Cardiac septum (tissue), 1 donor: ENCODE measurements at places on chromosomes 7 and 10. TPM values are rescaled to one million over a fixed set of nuclear protein-coding genes. Genes with fewer than 3 reads are reported as not detected.

Gene ATOH7
- total RNA-seq: not detected

Gene GRM8
- 0.30 TPM for total RNA-seq

- no peak for DNase-seq
These were observed 29.5 kb downstream of the PLEKHA8 start for GRCh38 chr7:30057741-30058140.

DNA sequence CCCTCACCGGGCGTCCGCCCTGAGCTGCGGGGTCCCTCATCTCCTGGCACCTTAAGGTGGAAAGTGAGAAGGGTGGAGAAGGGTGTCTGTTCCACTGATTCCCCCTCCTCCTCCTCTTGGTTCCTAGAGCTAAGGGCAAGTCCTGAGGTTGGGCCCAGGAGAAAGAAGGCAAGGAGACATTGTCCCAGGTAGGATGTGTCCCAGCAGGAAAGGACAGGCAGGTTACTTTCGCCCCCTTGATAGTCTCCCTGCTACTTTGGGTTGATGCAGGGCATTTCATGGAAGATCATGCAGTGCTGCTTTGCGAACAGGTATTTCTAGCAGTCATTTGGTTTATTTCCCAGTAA is 582 bp downstream of the STEAP2 start:
- no peak for DNase-seq

GRCh38 chr7:119594956-119595355 is 678.0 kb upstream of the KCND2 start:
- DNase-seq: no peak

DNA sequence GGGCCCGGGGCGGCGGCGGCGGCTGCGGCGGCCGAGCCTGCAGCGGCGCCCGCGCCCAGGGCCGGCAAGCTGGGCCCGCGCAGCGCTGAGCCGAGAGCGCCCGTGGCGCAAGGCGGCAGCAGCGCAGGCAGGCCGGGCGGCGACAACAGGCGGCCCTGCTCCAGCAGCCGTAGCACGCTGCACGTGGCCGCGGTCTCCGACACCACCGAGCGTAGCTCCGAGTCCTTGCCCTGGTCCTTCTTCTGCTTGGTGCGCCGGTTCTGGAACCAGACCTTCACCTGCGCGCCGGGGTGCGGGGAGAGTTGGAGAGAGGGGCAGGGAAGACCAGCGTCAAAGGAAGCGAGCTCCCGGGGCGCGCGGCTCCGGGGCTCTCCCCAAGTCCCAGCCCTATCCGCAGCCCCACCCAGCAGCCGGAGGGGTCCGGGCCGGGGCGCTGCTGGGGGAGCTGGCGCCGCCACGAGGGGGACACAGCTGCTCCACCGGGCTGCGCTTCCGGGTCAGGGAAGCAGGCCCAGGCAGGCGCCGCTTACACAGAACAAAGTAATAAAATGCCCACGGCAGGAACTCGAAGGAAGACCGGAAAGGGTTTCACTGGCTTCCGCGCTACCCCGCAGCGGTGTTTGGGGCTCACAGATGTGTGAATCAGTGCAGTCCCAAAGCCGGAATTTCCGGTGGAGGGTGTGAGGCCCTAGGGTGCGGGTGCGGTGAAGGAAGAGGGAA is 3.6 kb downstream of the VAX1 start:
- no peak for DNase-seq

DNA sequence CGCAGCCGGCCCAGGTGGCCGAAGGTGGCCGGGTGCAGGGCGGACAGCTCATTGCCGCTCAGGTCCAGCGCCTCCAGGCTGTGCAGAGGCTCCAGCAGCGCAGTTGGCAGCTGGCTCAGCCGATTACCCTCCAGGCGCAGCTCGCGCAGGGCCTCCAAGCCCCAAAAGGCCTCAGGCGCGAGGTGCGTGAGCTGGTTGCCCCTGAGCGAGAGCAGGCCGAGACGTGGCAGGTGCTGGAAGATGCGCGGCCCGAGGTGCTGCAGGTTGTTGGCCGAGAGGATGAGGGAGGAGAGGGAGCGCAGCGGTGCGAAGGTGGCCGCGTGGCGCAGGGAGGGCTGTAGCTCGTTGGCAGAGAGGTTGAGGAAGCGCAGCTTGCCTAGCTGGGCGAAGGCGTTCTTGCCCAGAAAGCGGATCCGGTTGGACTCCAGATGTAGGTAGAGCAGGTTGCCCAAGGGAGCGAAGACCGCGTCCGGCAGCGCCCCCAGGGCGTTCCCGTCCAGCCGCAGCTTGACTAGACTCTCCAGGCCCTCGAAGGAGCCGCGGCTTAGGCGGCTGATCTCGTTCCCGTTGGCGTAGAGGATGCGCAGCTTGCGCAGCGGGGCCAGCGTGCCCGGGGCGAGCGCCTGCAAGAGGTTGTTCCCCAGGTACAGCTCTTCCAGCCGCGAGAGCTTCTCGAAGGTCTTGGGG is 923 bp downstream of the TRIL start:
- no peak for DNase-seq

DNA sequence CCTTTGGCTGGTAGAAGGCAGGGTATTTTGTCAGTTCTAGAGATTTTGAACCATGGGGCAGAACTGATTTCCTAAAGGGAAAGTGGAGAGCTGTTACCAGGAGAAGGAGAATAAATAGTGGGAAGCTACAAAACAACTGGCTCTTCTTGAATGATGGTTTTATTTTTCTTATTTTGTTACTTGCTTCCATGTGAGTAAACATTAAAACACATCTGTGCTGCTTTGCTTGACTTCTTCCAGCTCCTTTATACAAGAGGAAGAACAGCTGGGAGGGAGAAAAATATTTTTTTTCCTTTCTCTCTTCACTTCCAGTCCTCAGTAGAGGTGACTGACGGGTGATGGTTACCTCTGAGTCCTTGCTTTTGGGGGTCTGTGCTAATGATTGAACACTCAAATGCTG is 30.0 kb upstream of the SYPL1 start:
- no peak for DNase-seq

DNA sequence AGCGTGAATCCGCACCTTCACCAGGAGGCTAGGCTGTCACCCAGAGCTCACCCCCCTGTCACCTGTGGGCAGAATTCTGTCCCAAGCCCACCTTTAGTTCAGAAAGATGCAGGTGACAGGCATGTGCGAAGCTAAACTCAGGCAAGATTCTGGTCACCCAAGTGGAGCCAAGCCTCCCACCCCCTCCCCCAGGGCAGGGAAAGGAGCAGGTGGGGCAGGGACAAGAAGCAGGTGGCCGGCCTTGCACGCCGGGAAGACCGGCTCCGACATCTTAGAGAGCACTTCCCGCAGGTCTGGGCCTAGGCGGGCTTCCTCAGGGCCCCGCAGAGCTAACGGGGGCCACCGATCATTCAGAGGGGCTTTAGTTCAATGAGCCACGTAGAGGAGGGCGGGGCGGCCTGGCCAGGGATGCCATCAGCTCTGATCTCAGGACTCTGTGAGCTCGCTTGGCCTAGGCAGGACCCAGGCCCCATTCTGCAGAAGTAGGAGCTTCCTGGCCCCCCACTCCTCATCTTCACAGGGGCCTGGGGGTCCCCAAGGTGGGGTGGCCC is 19.9 kb downstream of the UNCX start:
- DNase-seq: no peak

- no peak for DNase-seq
These were observed 1.0 kb downstream of the GNB2 start for GRCh38 chr7:100674411-100675104.

DNA sequence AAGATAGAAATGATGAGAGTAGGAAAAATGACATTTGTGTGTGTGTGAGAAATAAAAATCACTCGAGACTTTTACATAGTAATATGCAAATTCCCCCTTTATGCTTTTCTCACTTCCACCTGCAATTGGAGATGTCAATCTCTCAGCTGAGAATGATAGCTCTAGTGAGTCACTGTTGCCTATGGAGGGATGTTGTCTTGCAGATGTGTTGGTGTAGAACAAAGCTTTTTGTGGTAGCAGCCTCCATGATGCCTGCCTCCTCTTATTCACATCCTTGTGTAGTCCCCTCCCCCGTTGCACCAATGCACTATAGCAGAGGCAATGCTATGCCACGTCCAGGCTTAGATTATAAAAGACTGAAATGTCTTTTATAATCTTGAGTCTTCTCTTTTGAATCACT is 33.8 kb downstream of the SPAG6 start:
- no peak for DNase-seq

- no peak for DNase-seq
These were observed 38.9 kb upstream of the GDF10 start for GRCh38 chr10:47261121-47261520.

DNA sequence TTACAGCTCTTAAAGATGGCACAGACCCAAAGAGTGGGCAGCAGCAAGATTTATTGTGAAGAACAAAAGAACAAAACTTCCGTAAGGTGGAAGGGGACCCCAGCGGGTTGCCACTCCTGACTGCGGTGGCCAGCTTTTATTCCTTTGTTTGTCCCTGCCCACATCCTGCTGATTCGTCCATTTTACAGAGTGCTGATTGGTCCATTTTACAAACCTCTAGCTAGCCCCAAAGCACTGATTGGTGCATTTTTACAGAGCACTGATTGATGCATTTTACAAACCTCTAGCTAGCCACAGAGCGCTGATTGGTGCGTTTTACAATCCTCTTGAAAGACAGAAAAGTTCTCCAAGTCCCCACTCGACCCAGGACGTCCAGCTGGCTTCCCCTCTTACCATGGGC is 16.8 kb upstream of the CCSER2 start:
- no peak for DNase-seq

Gene FOXI2
- total RNA-seq: 0.24 TPM

DNA sequence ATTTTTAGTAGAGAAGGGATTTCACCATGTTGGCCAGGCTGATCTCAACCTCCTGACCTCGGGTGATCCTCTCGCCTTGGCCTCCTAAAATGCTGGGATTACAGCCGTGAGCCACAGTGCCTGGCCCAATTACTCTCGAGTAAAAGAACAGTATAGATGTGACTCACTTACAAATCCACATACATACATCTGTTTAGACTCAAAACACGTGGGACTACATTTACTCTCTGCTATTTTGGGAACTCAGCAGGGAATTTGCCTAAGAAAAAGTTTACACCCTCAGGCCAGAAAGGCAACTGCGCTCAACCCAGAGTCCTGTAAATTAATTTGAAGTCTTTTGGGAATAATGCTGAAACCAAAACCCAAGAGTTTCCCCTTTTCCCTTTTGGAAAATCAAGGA is 289.7 kb downstream of the KLF6 start:
- no peak for DNase-seq

DNA sequence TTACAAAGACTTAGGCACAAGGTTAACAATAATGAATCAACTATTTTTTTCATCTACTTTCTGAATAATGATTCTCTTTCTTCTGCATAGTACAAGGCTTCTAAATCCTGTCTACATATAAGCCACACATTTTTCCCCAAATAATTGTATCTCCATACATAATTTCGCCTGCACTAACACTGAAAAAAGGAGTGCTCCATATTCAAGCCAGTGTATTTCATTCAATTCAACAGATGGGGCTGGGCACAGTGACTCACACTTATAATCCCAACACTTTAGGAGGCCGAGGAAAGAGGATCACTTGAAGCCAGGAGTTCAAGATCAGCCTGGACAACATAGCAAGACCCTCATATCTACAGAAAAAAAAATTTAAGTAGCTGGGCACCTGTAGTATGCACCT is 86.0 kb upstream of the ZNF800 start:
- no peak for DNase-seq

GRCh38 chr10:60069311-60069710 is 163.0 kb upstream of the CCDC6 start:
- no peak for DNase-seq

- no peak for DNase-seq
These were observed 34.5 kb upstream of the RBM20 start for GRCh38 chr10:110609605-110610004.

Gene PRSS37
- not detected for total RNA-seq

- DNase-seq: no peak
These were observed 98.6 kb downstream of the SLC16A9 start for GRCh38 chr10:59611048-59611447.

Gene IDI2
- total RNA-seq: 0.51 TPM

Gene TRIM50
- not detected for total RNA-seq

GRCh38 chr7:153432063-153432462 is 620.1 kb upstream of the DPP6 start:
- DNase-seq: no peak

Gene KLF14
- total RNA-seq: not detected

DNA sequence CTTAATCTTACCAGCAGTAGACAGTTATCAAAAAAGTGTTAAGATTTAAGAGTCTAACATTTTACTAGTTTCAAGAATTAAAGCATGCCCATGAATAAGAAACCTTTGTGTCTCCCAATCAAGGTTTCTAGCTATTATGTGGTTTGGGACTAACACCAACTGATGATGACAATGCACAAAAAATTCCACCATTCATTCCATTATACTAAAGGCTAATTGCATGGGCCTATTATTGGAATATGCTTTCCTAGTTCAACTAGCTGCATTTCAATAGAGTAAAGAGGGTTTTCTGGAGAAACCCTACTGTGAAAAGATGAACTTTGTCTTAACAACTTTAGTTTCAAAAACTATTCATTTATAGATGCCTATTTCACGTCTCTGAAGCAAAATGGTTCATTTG is 44.6 kb downstream of the UBE2H start:
- no peak for DNase-seq

GRCh38 chr7:69078997-69079769 is 519.1 kb upstream of the AUTS2 start:
- no peak for DNase-seq

DNA sequence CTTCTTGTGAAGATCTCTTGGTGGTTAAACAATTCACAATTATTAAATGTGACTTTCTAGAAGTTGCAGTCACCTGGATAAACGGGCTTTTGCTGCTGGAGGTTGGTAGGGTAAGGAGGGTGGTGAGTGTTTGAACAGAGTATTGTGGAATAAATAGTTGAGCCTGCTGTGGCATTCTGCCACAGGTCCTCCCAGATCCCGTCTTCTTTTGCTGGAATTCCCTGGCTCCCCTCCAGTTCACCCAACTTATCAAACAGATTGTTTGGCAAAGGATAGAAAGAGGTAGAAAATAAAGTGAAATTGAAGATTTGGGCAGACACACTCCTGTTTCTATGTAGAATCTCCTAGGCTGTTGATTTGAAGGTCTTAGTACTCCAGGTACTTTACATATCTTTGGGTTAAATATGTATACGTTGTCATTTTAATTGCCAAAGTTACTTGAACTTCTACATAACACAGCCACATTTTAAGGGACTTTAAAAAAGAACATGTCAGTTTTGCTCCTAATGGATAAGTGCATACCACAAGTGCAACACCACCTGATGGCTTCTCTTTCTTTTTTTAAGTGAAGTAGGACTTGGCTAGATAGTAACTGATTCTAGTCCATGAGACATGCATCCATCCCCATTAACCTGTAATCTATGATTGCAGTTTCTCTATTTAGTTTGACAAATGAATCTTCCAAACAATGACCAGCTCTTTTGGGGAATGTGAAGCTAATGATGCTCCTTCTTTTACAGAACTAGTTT is 83.0 kb downstream of the ARL4A start:
- DNase-seq: no peak

GRCh38 chr10:109374215-109374614 is 549.1 kb downstream of the XPNPEP1 start:
- no peak for DNase-seq

GRCh38 chr7:127177156-127177555 is 75.6 kb downstream of the GRM8 start:
- no peak for DNase-seq

DNA sequence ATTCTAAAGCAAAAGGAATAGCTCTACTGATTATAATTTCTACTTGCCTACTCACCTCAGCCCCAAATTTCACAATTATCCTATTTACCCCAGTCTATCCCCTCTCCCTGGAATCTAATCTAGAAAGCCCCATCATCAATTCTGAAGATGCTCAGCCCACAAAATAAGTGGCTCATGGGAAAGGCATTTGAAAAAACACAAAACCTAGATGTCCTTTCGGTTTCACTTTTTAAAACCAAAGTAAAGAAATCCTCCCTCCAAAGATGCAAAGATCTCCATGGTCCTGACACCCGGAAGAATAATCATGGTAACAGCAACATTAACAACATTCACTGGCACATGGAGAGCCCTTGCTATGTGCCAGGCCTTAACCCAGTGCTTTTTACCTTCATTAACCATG is 224.8 kb downstream of the FGFR2 start:
- DNase-seq: no peak
